ENCODE measurements at places on chromosomes 2 and 18.
A peak's percentile ranks its signal among the peaks of the same experiment; 100 is the strongest.

DNA sequence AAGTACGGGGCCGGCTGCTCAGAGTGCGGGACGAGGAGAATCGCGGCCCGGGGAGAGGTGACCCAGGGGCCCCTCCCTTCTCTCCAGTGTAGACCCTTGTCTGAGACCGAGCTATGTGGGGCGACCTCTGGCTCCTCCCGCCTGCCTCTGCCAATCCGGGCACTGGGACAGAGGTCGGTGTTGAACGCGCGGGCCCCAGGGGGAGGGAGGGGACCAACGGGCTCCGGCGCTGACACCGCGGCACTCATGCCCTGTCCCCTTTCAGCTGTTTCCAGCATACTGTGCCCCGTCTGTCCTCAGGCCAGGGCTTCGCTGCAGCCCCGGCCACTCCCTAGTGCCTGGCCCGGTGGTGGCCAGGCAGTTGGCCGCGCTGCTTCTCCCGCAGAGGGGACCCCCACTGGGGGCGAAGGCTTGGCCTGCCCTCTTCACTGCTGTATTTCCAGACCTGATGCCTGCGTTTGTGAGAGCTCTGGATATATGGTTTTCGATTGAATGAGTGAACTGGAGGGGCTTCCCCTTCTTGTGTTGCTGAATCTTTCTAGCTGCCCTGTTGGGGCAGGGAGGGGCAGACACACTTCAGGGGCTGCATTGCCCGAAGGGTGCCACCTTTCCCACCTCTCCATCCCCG lies 809 bp downstream of the DBI start:
- DNase-seq, result peak; percentile 59

- no peak for DNase-seq
Observed at GRCh38 chr18:46867367-46868143, 49.8 kb downstream of the PIAS2 start.

- no peak for DNase-seq
Observed at GRCh38 chr2:160912276-160912675, 248.0 kb upstream of the TANK start.

- DNase-seq, result no peak
Observed at GRCh38 chr18:63040788-63041410, 278.7 kb downstream of the BCL2 start.

DNA sequence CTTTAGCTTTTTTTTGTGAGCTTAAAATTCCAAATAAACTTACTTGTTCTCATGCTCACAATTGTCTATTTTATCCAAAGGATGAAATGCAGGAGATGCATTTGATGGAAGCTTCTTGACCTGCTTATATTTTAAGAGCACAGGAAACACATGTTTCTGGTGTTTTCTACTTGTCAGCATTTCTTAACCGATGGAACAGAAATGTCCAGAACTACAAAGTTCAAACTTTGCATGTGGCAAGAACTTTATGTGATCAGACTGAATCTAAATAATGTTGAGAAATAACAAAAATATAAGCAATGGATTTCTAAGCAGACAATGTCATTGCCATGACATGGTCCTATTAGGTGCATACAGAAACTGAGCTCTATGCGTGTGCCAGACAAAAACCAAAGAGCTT lies 9.9 kb upstream of the CTLA4 start:
- DNase-seq, result no peak

GRCh38 chr2:50691513-50691912 lies 340.4 kb downstream of the NRXN1 start:
- DNase-seq, result no peak

GRCh38 chr2:181457741-181458425 lies 697 bp downstream of the ITGA4 start:
- DNase-seq, result peak; percentile 74

DNA sequence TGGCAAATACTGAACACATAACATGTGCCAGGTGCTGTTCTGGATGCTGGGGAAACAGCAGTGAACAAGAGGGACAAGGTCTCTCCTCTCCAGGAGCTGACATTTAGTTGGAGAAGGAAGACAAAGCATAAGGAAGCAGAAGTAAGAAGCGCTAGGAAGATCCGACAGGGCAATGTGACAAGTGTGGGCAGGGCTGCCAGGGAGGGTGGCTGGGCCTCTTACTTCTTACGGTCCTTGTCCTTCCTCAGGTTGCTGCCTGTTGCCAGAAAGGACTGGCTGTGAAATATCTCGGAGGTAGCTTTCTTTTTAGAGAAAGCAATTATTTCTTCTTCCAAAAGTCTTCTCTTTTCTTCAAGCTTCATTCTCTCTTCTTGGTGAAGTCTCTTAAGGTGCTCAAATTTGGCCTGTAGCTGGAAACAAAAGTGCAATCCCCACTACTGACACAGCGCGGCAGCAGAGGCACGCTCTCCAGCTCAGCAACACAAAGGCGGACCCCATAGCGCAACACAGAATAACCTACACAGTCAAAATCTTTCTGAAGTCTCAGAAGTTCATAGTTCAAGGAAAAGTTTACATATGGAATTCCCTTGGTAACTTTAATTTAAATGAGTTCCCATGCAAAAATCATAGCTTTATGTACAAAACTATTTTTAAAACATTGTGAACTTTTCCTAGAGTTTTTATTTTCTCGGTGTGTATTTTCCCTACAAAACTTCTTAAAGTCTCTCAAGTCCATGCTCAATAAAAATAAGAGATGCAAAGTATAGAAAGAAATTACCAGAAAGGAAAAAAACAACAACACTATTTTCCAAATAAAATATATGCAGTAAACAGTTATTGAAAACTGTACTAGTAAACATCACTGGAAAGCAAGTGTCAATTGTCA lies 67.7 kb downstream of the SEPTIN10 start:
- DNase-seq, result peak; percentile 73

DNA sequence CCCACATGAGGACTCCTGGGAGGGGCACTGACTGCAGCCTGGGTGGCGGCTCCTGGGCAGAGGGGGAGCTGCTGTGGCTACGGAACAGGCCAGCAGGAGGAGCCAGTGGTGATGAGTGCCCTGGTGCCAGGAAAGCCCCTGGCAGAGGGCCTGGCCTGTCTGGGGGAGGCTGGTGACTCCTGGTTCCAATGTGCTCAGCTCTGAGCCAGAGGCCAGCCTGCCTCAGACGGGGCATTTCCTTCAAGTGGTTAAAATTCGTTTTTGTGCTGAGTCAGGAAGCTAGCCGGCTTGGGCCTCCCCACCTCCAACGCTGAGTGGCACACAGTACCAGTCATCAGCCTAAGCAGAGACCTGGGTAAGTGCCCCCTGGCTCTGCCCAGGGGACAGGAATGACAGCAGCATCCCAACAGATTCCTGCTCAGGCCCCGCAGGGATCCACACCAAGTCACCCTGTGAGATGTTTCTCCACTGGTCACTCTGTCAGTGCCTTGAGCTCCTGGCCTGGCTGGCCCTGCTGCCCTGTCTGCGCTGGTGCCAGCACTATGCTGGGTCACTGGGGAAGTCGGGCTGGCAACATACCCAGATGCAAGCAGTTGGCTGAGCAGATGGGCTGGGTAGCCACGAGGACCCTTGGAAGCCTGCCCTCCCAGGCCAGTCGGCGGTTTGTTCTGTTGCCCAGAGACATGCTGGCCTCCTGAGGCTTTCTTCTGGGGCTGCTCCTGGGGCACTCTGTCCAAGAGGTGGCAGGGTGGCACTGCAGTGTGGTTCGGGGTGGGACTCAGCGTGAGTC lies 7.1 kb upstream of the KLF11 start:
- DNase-seq, result peak; percentile 51

GRCh38 chr2:201654616-201655384 lies 11.5 kb upstream of the TMEM237 start:
- peak; percentile 71 for DNase-seq

GRCh38 chr18:43680096-43680495 lies 402.8 kb upstream of the SYT4 start:
- DNase-seq, result no peak

DNA sequence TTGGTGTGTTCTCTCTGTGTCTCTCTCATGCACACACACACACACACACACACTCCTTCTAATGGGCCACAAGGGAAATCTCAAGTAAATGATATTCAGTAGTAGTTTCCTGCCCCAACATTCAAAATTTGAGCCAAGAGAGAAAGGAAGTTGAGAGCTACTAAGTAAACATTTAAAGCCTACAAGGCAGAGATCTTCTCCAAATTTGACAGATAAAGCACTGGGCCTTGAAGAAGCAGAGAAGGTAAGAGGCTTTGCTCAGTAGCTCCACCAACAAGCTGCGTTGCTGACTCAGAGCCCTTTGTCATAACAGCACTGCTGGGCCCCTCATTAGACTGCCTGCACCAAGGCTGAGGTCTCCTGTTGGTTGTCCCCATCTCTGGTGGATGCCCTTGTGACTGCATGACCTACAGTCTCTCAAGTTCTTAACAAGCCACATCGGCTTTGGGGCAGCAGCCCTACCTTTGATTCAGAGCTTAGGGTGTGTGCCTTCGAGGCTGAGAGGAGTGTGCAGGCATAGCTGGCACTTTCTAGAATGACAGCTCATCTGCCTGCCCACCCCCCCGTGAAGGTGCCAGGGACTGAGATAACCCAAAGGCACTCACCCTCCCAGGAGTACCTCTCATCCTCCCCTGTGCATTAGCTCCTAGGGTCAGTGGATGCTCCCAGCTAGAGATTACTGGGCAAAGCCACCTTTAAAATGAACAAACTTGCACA lies 32.3 kb upstream of the NEB start:
- peak; percentile 17 for DNase-seq

GRCh38 chr2:225031599-225031998 lies 10.7 kb downstream of the DOCK10 start:
- DNase-seq, result no peak

GRCh38 chr2:74581463-74581862 lies 26.9 kb downstream of the DOK1 start:
- no peak for DNase-seq

- DNase-seq, result no peak
Observed at GRCh38 chr2:105646774-105647076, 98.0 kb upstream of the NCK2 start.

DNA sequence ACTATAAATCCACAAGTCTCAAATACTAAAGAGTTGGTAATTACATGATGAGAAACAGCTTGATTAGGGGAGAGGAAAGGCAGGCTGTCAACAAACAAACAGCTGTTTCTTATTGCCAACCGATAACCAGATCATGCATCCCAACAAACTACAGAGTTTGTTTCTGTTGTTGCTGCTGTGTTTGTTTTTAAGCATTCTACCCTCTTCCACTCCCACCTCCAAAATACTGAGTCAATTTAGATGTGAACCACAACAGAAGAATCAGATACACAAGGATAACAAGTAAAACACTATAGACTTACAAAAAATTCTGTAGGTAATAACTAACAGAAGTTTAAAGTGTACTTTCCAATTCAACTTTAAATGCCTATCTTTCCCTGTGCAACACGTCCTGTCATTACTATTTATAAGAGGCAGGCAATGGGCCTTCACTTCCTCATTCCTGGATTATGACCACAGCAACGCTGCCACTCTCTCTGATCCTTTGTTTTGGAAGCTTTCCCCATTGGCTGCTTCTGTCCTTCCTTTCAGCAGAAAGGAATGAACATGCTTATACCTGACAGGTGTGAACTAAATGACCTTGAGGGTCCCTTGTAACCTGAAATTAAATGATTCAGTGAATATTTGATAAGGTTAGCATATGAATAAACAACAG lies 152.0 kb downstream of the SRBD1 start:
- DNase-seq, result peak; percentile 68

GRCh38 chr2:3805201-3805939 lies 102.0 kb downstream of the DCDC2C start:
- DNase-seq, result no peak

DNA sequence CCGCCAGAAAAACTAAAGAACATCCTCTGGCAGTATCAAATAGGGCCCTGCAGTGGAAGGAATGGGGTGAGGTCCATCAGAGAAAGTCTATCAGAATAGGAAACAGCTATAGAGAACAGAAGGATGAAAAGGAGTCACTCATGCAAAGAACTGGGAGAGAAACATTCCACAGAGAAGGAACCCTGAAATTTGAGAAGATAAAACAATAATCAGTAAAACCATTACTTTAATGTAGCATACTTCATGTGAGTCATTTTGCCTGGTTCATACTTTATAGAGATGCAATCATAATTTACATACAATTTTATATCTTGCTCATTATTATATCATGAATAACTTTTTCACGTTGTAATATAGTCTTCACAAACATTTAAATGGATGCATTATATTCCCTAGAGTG lies 402.2 kb downstream of the NCKAP5 start:
- peak; percentile 40 for DNase-seq

DNA sequence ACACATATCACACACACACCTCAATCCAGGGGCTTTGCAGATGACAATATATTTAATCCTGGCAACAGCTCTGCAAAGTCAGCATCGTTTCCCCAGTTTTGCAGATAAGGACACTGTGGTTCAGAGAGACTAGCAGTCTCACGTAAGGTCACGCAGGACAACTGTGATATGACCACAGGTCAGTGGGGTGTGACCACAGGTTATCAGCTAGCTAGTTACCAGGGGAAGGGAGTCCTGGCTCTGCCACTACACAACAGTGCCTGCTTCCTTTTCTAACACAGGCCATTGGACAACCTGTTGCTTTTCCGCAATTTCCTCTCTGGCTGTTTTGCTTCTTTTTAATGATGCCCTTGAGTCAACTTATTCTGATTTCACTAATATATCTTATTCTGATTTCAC lies 33.3 kb downstream of the RBMS1 start:
- no peak for DNase-seq

DNA sequence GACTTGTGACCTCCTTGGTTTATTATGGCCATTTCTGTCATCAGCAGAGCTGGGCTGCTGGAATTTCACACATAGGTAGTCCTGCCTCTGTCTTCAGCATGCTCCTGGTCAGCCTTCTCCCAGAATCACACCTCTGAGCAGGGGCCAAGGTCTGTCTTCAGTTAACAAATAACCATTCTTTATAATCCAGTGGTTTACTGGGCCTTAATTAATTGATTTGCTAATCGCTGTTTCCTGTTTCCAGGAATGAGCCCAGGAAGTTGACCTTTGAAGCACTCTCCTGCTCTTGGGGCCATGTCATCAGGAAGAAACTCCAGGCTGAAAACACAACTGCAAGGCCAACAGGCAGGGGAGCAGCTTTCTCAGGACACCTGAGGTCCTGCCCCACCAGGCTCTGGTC lies 278.5 kb downstream of the SRBD1 start:
- DNase-seq, result no peak

Data from ELR (cell line).